T-cell (primary cell): ENCODE measurements at places on chromosomes 3 and 15. TPM values are rescaled to one million over a fixed set of nuclear protein-coding genes. Genes with fewer than 3 reads are reported as not detected.
A peak's percentile ranks its signal among the peaks of the same experiment; 100 is the strongest.

GRCh38 chr3:13115991-13116390, 42.8 kb upstream of the IQSEC1 start:
- DNase-seq: no peak
- no peaks in the 10 kb centered on the region for H3K36me3 ChIP-seq
- H3K27me3 ChIP-seq: no peaks in the 10 kb centered on the region
- H3K27ac ChIP-seq: no peak overlapping the region

GRCh38 chr3:155130001-155130400, 49.9 kb downstream of the MME start:
- H3K4me3 ChIP-seq: no peak overlapping the region
- H3K36me3 ChIP-seq: no peaks in the 10 kb centered on the region
- H3K4me1 ChIP-seq: no peaks in the 10 kb centered on the region

GRCh38 chr15:62665449-62665848, 377.1 kb upstream of the TPM1 start:
- H3K27me3 ChIP-seq: peaks cover 5% of the 10 kb centered on the region
- no peaks in the 10 kb centered on the region for H3K36me3 ChIP-seq
- no peak for DNase-seq
- H3K4me1 ChIP-seq: no peaks in the 10 kb centered on the region
- H3K4me3 ChIP-seq: no peak overlapping the region

- H3K4me1 ChIP-seq: no peaks in the 10 kb centered on the region
- no peaks in the 10 kb centered on the region for H3K36me3 ChIP-seq
These were observed 218.3 kb upstream of the CFAP20DC start for GRCh38 chr3:59268170-59268569.

DNA sequence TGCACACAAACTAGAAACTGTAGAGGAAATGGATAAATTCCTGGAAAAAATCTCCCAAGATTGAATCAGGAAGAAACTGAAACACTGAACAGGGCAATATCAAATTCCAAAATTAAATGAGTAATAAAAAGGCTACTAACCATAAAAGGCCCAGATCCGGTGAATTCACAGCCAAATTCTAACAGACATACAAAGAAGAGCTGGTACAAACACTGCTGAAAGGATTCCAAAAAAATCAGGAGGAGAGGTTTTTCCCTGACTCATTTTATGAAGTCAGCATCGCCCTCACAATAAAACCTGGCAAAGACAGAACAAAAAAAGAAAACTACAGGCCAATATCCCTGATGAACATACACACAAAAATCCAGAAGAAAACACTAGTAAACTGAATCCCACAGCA, 462.4 kb upstream of the THBS1 start:
- H3K4me3 ChIP-seq: no peak overlapping the region
- DNase-seq: no peak
- peaks cover 16% of the 10 kb centered on the region for H3K27me3 ChIP-seq

DNA sequence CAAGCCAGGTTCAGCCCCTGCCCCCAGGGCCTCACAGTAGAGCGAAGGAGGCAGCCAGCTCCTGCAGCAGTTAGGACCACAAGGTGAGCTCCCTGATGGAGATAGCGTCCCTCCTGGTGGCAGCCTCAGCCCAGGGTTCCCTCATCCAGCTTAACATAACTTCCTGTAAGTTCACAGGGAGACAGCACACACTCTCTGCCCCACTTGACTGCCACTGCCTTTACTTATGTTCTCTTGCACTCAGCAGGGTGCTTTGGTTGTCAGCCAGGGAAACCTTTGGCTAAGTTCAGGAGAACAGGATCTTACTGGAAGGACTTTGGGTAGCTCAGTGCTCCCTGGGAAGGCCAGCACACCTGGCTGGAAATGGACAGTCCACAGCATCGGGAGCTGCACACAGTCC, 10.9 kb downstream of the KBTBD13 start:
- no peaks in the 10 kb centered on the region for H3K27me3 ChIP-seq
- H3K36me3 ChIP-seq: no peaks in the 10 kb centered on the region
- peaks cover 3% of the 10 kb centered on the region for H3K4me1 ChIP-seq
- H3K4me3 ChIP-seq: no peak overlapping the region

GRCh38 chr3:102979682-102980354, 545.0 kb downstream of the ZPLD1 start:
- DNase-seq: no peak
- H3K36me3 ChIP-seq: no peaks in the 10 kb centered on the region

GRCh38 chr15:50864873-50865272, 43.6 kb upstream of the AP4E1 start:
- H3K4me3 ChIP-seq: no peak overlapping the region
- H3K27me3 ChIP-seq: no peaks in the 10 kb centered on the region
- no peak overlapping the region for H3K27ac ChIP-seq
- no peaks in the 10 kb centered on the region for H3K36me3 ChIP-seq
- DNase-seq: no peak

GRCh38 chr15:62254137-62254934, 89.3 kb upstream of the C2CD4B start:
- no peaks in the 10 kb centered on the region for H3K4me1 ChIP-seq
- no peak overlapping the region for H3K4me3 ChIP-seq
- DNase-seq: peak; percentile 49
- H3K36me3 ChIP-seq: no peaks in the 10 kb centered on the region

Gene WDR72
- not detected for total RNA-seq

Gene CCDC39
- not detected for total RNA-seq

- H3K36me3 ChIP-seq: no peaks in the 10 kb centered on the region
- H3K4me3 ChIP-seq: no peak overlapping the region
- H3K4me1 ChIP-seq: peaks cover 45% of the 10 kb centered on the region
- no peak overlapping the region for H3K27ac ChIP-seq
These were observed 20.0 kb upstream of the KLF13 start for GRCh38 chr15:31306426-31307269.

Gene CHRNA7
- total RNA-seq: not detected

GRCh38 chr3:167008791-167009190, 371.3 kb downstream of the ZBBX start:
- no peak overlapping the region for H3K27ac ChIP-seq
- no peak for DNase-seq
- no peaks in the 10 kb centered on the region for H3K36me3 ChIP-seq
- H3K4me3 ChIP-seq: no peak overlapping the region
- H3K4me1 ChIP-seq: no peaks in the 10 kb centered on the region

GRCh38 chr3:175464362-175464761, 605.2 kb downstream of the NAALADL2 start:
- H3K27me3 ChIP-seq: no peaks in the 10 kb centered on the region
- H3K27ac ChIP-seq: no peak overlapping the region
- DNase-seq: no peak
- H3K4me1 ChIP-seq: no peaks in the 10 kb centered on the region
- no peak overlapping the region for H3K4me3 ChIP-seq

Gene ARNT2
- total RNA-seq: not detected

Gene LRTM1
- total RNA-seq: not detected

Gene LRRC3B
- not detected for total RNA-seq

Gene SKOR1
- 1.6 TPM for total RNA-seq

- no peak overlapping the region for H3K27ac ChIP-seq
- H3K4me3 ChIP-seq: no peak overlapping the region
- no peaks in the 10 kb centered on the region for H3K4me1 ChIP-seq
- no peaks in the 10 kb centered on the region for H3K36me3 ChIP-seq
- no peak for DNase-seq
These were observed 28.3 kb downstream of the LMCD1 start for GRCh38 chr3:8529738-8530525.

- peak overlapping the region; percentile 26 for H3K4me3 ChIP-seq
- no peak overlapping the region for H3K27ac ChIP-seq
- peaks cover 33% of the 10 kb centered on the region for H3K27me3 ChIP-seq
- DNase-seq: no peak
- no peaks in the 10 kb centered on the region for H3K36me3 ChIP-seq
These were observed 1.7 kb downstream of the PRTG start for GRCh38 chr15:55740981-55741832.

DNA sequence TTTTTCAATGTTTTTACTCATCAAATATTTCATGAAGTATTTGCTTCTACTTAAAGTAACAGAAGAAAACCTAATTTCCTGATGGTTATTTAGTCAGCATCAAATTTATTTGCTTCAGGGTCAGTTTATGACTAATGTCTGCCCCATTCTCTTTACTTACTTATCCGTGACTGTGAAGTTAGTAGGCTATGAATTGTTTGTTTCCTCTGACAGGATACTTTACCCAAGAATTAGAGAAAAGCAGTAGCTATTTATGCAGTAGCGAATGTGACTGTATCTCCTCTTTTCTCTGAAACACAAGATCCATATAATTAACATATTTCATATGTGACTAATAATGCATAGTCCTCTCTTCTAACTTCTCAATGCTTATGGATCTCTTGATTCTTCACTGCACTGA, 329.9 kb upstream of the ROBO1 start:
- H3K4me3 ChIP-seq: no peak overlapping the region
- no peaks in the 10 kb centered on the region for H3K4me1 ChIP-seq
- no peak overlapping the region for H3K27ac ChIP-seq
- H3K27me3 ChIP-seq: no peaks in the 10 kb centered on the region
- no peak for DNase-seq
- no peaks in the 10 kb centered on the region for H3K36me3 ChIP-seq

Gene NRG4
- total RNA-seq: 0.20 TPM

- no peaks in the 10 kb centered on the region for H3K4me1 ChIP-seq
- no peak overlapping the region for H3K27ac ChIP-seq
- H3K27me3 ChIP-seq: no peaks in the 10 kb centered on the region
- no peak for DNase-seq
These were observed 311.5 kb downstream of the EDEM1 start for GRCh38 chr3:5498981-5499380.

GRCh38 chr15:62822228-62822627, 220.3 kb upstream of the TPM1 start:
- no peaks in the 10 kb centered on the region for H3K4me1 ChIP-seq
- H3K27me3 ChIP-seq: peaks cover 9% of the 10 kb centered on the region
- H3K27ac ChIP-seq: no peak overlapping the region
- DNase-seq: no peak

Gene SPATA12
- not detected for total RNA-seq

DNA sequence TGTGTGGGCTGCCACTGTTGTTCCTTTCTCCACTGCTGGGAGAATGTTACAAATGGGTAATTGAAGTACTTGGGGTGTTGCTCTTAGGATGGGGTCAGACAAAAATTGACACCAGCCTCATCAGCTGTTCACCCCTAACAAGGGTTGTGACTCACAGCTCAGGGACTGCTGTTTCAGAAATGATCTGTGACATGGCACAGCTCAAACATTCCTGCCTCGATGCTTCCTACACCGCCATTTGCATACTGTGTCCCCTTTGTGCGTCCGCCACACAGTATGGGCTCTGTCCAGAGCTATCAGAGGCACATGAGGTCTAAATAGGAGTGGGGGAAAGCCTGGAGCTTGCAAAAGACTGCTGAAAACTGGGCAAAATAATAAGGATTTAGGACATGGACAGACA, 43.9 kb downstream of the CCNL1 start:
- H3K4me3 ChIP-seq: no peak overlapping the region
- no peaks in the 10 kb centered on the region for H3K36me3 ChIP-seq
- no peak for DNase-seq
